ENCODE measurements at places on chromosomes 2 and 18.

DNA sequence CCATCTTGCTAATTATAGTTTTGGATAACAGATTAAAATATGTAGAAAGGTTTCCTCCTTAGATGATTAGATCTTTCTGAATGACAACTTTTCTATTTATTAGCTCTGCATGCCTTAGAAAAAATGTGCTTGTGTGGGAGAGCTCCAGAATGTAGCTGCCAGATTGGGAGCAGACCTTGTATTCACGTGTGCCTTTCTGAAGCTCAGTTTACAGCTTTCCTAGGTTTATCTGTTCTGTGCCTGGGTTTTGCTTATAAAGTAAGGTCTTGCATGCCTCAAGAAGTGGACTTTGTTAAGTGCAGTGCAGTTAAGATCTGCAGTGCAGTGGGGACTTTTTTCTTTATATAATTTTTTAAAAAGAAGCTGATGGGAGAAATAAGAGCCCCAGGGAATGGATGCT, 179.0 kb downstream of the DCC start:
- H3K4me3 ChIP-seq = no peak overlapping the region
- no peaks in the 10 kb centered on the region for H3K27me3 ChIP-seq
- DNase-seq = no peak
- H3K27ac ChIP-seq = no peak overlapping the region
- no peaks in the 10 kb centered on the region for H3K4me1 ChIP-seq

- H3K27ac ChIP-seq = no peak overlapping the region
- DNase-seq = no peak
- no peaks in the 10 kb centered on the region for H3K27me3 ChIP-seq
- no peaks in the 10 kb centered on the region for H3K36me3 ChIP-seq
- H3K4me3 ChIP-seq = no peak overlapping the region
- no peaks in the 10 kb centered on the region for H3K4me1 ChIP-seq
Measured at GRCh38 chr2:160934263-160934662, 226.0 kb upstream of the TANK start.

GRCh38 chr18:78738076-78738690, 241.4 kb upstream of the SALL3 start:
- no peak overlapping the region for H3K27ac ChIP-seq
- no peaks in the 10 kb centered on the region for H3K36me3 ChIP-seq
- H3K4me3 ChIP-seq = no peak overlapping the region
- DNase-seq = peak; percentile 77
- H3K27me3 ChIP-seq = no peaks in the 10 kb centered on the region
- H3K4me1 ChIP-seq = no peaks in the 10 kb centered on the region

DNA sequence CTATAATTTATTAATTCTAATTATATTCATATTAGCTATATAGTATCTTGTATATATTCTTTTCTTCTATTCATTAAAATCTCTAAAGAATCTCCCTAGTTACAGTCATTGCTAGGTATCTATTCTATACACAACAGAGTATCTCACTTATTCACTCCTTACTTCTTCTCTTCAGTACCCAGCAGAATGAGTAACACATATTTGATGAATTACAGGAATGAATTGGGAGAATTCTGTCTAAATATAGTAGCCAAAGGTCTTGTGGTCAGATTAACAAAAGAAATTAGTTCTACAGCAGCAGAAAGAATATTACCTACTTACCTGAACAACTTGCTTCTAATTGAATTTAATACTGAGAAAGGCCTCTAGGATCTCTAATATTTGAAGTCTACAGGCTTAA, 758.0 kb upstream of the ZEB2 start:
- no peaks in the 10 kb centered on the region for H3K36me3 ChIP-seq
- no peaks in the 10 kb centered on the region for H3K27me3 ChIP-seq
- H3K4me3 ChIP-seq = no peak overlapping the region
- DNase-seq = no peak
- no peak overlapping the region for H3K27ac ChIP-seq

DNA sequence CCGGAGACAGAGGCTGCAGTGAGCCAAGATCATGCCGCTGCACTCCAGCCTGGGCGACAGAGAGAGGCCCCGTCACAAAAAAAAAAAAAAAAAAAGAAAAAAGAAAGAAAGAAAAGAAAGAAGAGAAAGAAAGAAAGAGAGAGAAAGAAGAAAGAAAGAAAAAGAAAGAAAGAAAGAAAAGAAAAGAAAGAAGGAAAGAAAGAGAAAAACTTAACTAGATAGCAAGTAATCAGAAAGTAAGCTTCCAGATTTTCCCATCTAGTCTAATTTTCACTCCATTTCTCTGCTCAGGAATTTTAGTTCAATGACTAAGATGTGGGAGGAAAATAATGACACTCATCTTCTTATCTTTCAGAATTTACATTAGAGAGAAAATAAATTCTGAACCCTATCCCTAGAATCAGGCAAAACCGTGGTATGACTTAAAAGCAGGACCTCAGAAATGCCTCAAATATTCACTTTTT, 2.4 kb downstream of the GFPT1 start:
- H3K4me1 ChIP-seq = peaks cover 64% of the 10 kb centered on the region
- no peaks in the 10 kb centered on the region for H3K27me3 ChIP-seq
- no peak overlapping the region for H3K4me3 ChIP-seq

- no peak overlapping the region for H3K4me3 ChIP-seq
- H3K27ac ChIP-seq = no peak overlapping the region
- no peaks in the 10 kb centered on the region for H3K36me3 ChIP-seq
Measured at GRCh38 chr2:167398873-167399272, 510.6 kb downstream of the XIRP2 start.

DNA sequence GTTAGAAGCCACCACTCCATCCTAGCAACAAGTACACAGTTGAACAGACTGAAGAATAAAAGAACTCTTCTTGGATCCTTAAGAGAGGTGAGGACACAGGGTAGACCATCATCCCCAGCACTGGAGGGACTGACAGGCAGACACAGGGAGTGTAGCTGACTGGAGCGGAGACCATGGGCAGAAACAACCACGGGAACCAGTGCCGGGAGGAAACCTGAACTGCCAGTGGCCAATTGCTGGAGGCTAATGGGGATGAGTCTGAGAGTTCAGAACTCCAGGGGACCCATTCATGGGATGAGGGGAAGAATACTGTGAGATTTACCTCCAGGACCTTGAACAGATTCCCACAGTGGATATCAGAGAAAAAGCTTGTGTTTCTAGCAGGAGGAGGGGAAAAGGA, 76.8 kb downstream of the HS6ST1 start:
- no peaks in the 10 kb centered on the region for H3K27me3 ChIP-seq
- peak; percentile 60 for DNase-seq
- H3K4me3 ChIP-seq = no peak overlapping the region
- H3K27ac ChIP-seq = no peak overlapping the region
- no peaks in the 10 kb centered on the region for H3K36me3 ChIP-seq
- no peaks in the 10 kb centered on the region for H3K4me1 ChIP-seq

DNA sequence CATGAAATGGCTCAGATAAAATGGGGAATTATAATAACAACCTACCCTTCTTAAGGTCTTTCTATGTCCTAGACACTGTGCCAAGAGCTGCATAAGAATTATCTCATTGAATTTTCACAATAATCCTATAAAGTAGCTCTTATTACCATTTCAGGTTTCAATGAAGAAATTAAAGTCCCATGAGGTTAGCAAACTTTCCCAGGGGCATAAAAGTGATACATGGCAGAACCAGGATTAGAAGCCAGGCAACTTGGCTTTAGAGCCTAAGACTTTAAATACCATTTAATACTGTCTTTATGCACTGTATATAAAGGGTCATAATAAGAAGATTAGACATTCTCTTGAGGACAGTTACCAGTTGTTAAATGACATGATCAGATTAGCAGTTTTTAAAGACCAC, 130.1 kb downstream of the GCA start:
- H3K4me1 ChIP-seq = no peaks in the 10 kb centered on the region
- no peaks in the 10 kb centered on the region for H3K27me3 ChIP-seq
- no peak for DNase-seq
- no peaks in the 10 kb centered on the region for H3K36me3 ChIP-seq

DNA sequence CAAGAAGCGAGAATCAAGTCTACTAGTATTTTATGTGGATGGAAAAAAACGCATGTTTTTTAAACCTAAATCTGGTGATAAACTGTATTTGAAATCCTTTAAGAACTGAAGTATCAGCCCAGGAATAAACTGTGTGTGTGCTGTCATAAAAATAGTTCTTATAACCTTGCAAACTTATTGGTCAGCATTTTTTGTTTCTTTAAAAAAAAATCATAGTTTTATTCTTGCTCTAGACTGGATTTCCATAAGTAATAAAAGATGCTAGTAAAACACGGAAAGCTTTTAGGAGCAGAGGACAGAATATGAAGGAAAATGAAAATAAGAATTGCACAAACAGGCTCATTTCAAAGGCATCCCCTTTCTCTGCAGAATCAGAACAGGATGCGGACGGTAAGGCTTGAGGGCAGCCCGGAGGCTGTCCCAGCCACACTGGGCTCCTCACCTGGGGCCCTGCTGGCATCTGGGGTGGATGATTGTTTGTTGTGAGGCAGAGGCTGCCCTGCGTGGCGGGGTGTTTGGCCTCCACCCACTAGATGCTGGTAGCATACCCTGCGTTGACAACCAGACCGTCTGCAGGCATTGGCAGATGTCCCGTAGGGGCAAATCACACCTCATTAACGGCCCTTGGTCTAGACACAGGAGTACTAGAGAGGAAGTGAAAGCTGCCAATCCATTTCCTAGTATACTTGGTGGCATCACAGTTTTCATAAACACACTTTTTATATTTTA, 52.5 kb downstream of the MBP start:
- H3K36me3 ChIP-seq = no peaks in the 10 kb centered on the region
- peak overlapping the region; percentile 35 for H3K27ac ChIP-seq
- no peaks in the 10 kb centered on the region for H3K27me3 ChIP-seq
- H3K4me3 ChIP-seq = no peak overlapping the region
- peaks cover 52% of the 10 kb centered on the region for H3K4me1 ChIP-seq
- no peak for DNase-seq

- H3K27me3 ChIP-seq = no peaks in the 10 kb centered on the region
- no peak for DNase-seq
- H3K4me1 ChIP-seq = no peaks in the 10 kb centered on the region
Measured at GRCh38 chr2:31404827-31405226, 9.7 kb downstream of the XDH start.

- no peak for DNase-seq
- H3K4me1 ChIP-seq = peaks cover 15% of the 10 kb centered on the region
- H3K27ac ChIP-seq = no peak overlapping the region
- H3K4me3 ChIP-seq = no peak overlapping the region
- no peaks in the 10 kb centered on the region for H3K27me3 ChIP-seq
Measured at GRCh38 chr2:177599956-177600355, 207.4 kb downstream of the AGPS start.

DNA sequence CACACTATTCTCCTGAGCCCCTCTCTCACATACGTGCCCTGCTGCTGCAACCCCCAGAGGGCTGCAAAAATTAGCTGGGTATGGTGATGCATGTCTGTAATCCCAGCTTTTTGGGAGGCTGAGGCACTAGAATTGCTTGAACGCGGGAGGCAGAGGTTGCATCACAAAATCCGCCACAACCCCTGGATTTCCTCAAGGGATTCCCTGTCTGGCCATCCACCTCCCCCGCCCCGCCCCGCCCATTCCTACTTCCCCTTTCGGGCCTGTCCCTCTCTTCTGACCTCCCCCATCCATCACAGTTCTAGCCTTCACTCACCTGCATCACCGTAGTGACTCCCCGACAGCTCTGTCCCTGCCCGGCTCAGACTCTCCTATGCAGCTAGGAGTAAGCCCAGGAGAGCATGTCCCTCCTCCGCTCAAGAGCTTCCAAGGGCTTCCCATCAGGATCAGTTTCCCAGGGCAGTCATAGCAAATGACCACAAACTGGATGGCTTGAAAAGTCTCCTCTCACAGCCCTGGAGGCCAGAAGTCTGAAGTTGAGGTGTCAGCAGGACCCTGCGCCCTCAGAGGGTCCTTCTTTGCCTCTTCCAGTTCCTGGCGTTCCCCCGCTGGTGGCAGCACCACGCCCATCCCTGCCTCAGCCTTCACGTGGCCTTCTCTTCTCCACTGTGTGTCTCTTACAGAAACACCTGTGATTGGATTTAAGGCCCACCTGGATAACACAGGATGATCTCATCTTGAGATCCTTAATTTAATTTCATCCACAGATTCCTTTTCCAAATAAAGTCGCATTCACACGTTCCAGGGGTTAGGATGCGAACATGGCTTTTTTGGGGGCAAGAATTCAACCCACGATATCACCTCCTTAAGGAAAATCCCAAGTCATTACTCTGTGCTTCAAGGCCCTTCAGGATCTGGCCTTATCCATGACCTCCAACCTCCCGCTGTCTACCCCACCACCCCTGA, 58.5 kb downstream of the HS1BP3 start:
- peak overlapping the region; percentile 86 for H3K27ac ChIP-seq
- DNase-seq = no peak
- no peak overlapping the region for H3K4me3 ChIP-seq
- H3K36me3 ChIP-seq = no peaks in the 10 kb centered on the region

- H3K4me1 ChIP-seq = no peaks in the 10 kb centered on the region
- no peak overlapping the region for H3K27ac ChIP-seq
- no peak for DNase-seq
- no peak overlapping the region for H3K4me3 ChIP-seq
Measured at GRCh38 chr2:112243233-112243632, 11.6 kb downstream of the ZC3H8 start.

DNA sequence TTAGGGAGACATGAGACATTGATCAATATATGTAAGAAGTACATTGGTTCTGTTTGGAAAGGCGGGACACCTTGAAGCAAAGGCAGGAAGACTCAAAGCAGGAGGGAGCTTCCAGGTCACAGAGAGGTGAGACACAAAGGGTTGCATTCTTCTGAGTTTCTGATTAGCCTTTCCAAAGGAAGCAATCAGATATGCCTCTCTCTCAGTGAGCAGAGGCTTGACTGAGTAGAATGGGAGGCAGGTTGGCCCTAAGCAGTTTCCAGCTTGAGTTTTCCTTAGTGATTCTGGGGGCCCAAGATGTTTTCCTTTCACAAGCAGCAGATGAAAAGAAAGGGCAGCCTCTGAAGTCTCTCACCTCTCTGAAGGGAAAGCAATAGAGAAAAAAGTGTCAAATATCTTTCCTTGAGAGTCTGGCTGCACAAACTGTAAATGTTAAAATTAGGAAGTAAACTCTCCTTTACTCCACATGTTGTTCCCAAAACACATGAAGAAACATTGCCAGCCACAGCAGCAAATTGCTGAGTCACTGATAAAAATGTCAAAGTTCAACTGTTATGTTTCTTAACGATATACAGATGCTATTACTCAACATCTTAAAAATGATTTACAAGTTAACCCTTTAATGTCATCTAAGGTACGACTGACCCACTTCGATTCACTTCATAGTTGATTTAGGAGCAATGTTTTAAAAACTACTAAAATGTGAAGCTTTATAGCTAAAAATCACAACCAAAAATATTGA, 40.3 kb downstream of the CYB5A start:
- no peak overlapping the region for H3K27ac ChIP-seq
- H3K36me3 ChIP-seq = no peaks in the 10 kb centered on the region
- no peaks in the 10 kb centered on the region for H3K27me3 ChIP-seq

- no peak overlapping the region for H3K4me3 ChIP-seq
- no peak overlapping the region for H3K27ac ChIP-seq
- peaks cover 41% of the 10 kb centered on the region for H3K4me1 ChIP-seq
- H3K27me3 ChIP-seq = no peaks in the 10 kb centered on the region
Measured at GRCh38 chr2:134133622-134134312, 120.1 kb upstream of the MGAT5 start.

All from vagina (tissue), 2 donors.